Mesenchymal stem cell (in vitro differentiated cells and primary cell): ENCODE measurements at places on chromosomes 5 and 9.

DNA sequence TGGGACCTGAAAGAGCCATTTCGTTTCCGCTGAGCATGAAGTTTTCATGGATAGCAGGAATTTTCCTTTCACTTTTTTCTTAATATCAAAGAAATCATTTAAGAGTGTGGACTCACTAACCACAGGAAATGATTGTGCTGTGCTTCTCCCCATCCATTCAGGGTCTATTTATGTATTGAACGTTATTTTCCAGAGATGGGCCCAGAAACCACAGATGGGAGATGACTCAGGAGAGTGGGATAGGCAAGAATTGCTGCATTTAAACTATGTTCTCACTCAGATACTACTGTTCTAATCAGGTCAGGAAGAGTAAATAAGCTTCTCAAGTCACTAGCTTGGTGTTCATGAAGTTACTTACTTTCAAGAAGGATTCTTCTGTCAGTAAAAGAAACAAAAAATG is 763.8 kb downstream of the DTWD2 start:
- peak; percentile 78 for DNase-seq

DNA sequence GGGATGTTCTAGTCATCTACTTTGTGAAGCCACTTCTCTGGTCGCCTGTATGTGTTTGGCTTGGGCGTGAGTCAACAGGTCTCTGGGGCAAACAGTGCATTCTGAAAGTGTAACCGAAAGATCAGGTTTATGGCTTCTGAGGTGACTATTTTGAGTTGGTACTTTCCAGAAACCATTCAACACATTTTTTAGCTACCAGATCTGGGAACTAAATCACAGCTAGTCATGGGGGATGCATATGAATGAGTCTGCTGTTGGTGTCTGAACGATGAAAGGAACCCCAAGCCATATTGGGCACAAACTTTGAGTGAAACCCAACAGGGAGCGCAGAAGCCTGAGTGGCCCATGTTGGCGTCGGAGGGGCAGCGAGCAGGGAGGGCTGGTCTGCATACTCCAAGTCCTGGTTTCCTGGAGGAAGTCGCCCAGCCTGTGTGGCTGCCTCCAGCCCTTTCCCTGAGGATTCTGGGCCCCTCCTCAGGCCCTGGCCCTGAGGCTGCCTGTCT is 35.3 kb downstream of the UBE2QL1 start:
- DNase-seq: no peak

DNA sequence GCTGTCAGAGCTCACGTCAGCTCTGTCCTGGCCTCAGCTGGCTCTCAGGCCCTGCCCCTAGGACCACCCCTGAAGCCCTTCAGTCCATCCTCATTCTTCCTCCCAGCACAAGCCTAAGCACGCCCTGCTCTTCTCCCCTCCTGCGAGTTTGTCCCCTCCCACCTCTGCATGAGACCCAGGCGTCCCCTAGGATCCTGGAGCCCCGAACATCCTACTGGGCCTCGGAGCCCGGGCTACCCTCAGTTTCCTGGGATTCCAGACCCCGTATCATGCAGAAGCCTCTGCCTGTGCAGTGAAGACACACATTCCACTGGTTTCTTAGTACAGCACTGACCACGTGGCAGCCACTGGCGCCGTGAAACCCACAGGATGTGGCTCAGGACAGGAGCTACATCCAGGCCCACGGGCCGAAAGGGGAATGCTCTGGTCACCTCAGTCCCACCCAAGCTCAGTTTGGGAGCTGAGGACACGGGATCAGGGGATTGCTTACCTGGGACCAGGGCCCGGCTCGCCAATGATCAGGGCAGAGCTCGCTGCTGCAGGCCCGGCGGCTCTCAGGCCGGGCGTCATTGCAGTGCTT is 64.2 kb downstream of the ZNF354C start:
- no peak for DNase-seq

DNA sequence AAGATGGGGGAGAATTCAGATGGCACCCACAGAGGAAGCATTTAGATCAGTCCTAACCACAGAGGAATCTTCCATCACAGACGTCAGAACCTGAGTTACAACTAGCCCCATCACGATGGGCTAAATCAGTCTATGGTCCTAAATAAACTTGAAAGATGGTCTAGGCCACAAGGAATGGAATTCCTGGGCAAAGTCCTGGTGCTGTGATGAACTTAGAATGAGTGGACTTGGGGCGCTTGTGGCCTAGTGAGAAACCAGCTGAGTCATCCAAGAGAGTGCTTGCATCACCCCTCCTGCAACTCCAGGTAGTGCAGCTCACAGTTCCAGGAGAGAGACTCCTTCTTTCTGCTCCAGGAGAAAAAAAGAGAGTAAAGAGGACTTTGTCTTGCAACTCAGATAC is 722.9 kb upstream of the RGMB start:
- DNase-seq: peak; percentile 26

GRCh38 chr5:146632620-146633322 is 116.8 kb upstream of the GPR151 start:
- no peak for DNase-seq
